Thoracic aorta (tissue), 2 donors: ENCODE measurements at places on chromosomes 7 and 10.

- DNase-seq, result no peak
Observed at GRCh38 chr10:100061401-100061800, 20.3 kb downstream of the CPN1 start.

GRCh38 chr10:47276576-47277351, 23.2 kb upstream of the GDF10 start:
- DNase-seq, result no peak

DNA sequence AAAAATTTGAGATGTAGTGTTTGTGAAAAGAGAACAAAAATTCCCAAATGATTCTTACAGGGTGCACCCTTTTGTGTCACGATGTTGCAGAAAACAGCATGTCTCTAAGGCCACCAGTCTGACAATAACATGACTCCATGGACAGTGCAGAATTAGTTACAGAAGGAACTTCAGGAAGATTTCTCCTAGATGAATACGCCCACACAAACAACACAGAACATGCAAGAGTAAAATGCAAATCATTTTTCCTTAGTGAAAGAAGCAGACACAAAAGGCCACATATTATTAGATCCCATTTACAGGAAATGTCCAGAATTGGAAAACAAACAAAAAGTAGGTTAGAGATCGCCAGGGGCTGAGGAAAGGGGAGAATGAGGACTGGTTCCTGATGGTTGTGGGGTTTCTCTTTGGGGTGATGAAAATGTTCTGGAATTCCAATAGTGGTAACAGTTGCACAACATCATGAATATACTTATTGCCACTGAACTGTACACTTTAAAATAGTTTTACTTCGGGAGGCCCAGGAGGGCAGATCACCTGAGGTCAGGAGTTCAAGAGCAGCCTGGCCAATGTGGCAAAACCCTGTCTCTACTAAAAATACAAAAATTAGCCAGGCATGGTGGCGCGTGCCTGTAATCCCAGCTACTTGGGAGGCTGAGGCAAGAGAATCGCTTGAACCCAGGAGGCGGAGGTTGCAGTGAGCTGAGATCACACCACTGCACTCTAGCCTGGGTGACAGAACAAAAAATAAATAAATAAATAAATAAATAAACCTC, 10.2 kb downstream of the ZC3HAV1 start:
- DNase-seq, result no peak

DNA sequence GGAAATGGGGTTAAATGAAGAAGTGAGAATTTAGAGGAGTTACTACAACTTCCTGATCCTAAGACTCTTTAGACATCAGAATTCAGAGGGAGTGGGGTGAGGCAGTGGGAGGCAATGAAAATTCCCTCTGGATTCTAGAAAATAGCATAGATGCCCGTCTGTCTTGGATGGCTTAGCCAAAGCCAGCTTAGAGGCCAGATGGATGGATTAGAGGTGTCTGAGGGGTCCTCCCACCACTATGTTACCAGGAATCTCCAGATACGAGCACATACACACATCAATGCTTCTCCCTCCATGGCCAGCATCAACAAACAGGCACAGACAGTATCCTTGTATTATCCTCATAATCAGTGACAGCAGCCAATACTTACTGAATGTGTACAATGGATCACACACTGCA, 418.1 kb downstream of the PLXNA4 start:
- no peak for DNase-seq

GRCh38 chr7:115825456-115826115, 205.0 kb downstream of the TFEC start:
- no peak for DNase-seq

DNA sequence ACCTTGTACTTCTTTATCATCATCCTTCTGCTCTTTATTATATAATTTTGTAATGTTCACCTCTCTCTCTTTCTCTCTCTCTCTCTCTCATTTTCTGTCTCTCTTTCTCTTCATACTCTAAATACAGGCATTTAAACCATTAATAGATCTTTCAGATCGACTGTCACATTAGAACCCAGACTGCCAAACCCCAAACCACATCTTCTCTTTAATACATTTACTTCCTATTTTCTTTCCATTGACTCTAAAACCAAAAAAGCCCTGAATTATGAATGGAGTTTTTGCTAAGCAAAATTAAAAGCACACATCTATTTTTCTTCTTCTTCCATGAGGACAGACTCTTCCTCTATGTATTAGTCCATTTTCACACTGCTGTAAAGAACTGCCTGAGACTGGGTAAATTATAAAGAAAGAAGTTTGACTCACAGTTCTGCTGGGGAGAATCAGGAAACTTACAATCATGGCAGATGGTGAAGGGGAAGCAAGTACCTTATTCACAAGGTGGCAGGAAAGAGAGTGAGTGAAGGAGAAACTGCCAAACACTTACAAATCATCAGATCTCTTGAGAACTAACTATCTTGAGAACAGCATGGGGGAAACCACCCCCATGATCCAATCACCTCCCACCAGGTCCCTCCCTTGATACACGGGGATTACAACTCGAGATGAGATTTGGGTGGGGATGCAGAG, 272.7 kb upstream of the MGMT start:
- DNase-seq, result no peak

DNA sequence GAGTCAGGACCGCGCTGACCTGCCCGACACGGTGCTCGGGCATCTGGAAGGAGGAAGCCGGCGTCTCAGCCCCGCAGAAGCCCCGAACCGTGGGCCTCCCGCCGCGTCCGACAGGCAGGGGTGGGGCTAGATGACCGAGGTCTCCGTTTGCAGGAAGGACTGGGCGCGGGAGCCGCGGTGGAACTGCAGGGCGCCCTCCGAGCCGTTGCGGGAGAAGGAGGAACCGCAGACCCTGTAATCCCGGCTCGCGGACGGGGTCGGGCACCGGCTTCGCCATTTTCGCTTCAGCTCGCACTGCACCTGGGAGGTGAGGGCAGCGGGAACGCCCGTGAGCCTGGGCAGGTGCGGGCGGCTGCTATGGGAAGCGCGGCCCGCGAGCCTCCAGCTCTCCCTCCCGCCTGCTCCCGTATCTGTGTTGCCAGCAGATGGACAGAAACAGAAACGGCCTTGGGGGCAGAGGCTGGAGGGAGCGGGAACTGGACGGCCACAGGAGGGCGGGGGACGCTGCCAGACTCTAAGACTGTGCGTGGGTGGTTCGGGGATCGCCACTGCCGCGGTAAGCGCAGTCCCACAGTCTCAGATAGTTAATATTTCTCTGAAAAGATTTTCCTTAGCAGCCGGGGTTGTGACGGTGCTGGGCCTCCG, 114.1 kb downstream of the VIPR2 start:
- no peak for DNase-seq

GRCh38 chr10:32105782-32106382, 49.7 kb upstream of the KIF5B start:
- DNase-seq, result no peak

DNA sequence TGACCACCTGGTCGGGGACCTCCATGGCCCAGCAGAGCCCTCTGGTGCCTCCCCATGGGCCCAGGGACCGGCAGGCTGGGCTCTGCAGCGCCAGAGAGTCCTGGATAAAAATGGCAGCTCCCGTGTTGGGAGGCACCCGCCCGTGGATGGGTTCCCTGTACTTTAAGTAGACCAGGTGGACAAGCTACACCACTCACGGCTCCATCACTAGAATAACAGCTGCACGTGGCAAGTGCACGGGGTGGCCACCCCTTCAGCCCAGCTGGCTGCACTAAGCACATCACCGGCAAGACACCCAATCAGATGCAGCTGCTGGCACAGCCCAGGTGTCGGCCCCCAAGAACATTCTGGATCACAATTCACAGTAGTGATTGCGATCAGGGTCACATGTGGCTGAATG, 69.8 kb downstream of the DIP2C start:
- no peak for DNase-seq

DNA sequence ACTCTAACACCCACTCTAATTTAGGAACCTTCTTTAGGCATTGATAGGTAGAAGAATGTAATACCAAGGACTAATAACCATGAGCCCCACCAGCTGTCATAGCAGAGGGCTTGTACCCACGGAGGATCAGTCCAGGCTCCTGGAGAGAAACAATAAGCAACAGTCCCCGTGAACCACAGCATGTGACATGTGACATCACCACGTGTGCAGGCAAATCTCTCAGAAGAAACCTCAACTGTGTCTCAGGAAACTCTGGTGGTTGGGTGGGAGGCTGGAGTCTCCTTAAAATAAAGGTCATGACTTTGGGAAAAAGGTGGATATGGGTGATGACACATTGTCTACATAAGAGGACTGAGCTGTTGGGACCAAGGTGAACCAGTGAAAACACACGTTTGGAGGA, 653.9 kb upstream of the FOXK1 start:
- DNase-seq, result no peak

- no peak for DNase-seq
Observed at GRCh38 chr10:96789571-96790108, 42.5 kb upstream of the LCOR start.

DNA sequence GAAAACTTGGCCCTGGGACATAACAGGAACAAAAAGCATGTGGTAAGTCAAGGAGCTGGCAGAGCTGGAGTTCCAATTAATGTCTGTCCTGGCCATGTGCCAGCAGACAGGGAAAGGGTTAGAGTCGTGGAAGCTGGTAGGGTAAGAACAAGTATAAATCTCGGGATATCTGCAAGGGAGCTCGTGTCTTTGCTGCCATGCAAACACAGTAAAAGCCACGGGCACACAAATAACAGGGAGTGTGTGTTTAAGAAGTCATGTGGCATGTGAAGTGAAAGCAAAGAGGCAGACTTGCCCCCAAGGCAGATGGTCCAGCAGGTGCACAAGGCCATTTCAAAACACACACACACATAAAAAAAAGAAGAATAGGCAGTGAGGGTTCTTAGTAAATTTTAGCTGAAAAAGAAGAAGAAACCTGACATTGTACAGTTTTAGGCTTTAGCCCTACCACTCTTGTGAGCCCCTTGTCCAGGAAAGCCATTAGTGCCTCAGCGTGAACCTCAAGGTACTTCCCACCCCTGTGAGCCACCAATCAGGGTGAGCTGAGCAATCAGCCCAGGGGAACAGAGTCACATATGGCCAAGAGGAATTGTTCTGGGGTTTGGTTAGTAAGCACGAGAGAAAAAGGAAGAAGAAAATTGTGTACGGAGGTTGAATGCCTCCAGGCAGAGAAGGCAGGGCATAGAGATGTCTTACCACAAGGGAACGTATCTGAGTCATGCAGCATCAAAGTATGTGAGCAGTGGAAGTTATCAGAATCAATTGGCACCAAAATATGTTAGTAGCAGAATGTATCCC, 32.8 kb upstream of the ARHGAP12 start:
- DNase-seq, result no peak

DNA sequence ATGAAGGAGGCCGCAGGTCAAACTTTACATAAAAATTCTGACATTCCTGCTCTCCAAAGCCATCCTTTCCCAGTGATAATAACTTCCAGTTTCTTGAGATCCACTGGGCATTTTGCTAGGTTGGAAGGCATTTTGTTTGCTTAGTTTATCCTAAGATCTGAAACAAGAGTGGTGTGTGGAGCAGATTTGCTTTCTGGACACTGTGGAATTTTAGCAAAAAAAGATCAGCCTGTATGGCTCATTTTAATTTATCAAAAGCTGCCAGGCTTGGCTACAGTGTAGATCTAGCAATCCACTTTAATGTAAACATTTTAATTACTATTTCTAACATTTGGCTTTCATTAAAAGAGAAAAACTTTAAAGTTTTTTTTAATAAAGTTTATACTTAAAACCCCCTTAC, 124.8 kb downstream of the SAMD9 start:
- no peak for DNase-seq

DNA sequence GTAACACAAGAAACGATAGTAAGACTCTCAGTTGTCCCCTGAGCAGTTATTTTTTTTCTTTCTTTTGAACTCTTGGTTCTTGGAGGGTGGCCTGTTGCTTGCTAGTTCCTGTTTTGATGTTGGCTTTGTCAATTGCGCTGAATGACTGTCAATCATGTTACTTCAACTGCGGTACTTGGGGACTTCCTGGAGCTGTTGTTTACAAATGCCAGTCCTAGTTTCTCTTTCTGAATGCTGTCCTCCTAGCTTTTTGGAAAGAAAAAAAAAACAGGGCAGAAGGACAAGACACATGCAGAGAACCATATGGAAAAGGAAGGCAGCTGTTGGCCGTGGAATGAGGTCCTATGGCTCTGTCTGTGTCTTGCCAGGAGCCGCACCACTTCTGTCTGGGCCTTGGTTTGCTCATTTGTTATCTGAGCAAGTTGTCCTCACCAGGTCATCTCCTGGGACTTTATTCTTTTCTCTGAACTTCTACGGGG, 7.0 kb upstream of the PDCD4 start:
- DNase-seq, result no peak

GRCh38 chr10:82692458-82692857, 817.5 kb downstream of the NRG3 start:
- DNase-seq, result no peak

DNA sequence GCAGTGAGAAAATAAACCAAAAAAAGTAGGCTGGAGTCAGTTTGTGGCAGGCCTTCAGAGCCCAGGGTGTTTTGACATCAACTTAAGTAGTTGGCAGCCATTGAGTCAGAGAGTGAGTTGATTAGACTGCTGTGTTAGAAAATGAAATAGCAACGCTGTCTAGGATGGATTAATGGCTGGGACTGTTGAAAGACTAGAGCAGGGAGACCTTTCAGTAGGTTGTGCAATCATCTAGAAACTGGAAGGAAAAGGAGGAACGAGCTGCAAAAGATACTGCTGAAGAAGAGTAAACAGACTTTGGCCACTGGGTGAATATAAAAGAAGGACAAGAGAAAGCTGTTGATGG, 28.6 kb upstream of the TRIL start:
- no peak for DNase-seq

GRCh38 chr10:116784035-116784434, 41.7 kb upstream of the HSPA12A start:
- no peak for DNase-seq

GRCh38 chr10:8045726-8046494, 8.6 kb upstream of the GATA3 start:
- DNase-seq, result no peak

DNA sequence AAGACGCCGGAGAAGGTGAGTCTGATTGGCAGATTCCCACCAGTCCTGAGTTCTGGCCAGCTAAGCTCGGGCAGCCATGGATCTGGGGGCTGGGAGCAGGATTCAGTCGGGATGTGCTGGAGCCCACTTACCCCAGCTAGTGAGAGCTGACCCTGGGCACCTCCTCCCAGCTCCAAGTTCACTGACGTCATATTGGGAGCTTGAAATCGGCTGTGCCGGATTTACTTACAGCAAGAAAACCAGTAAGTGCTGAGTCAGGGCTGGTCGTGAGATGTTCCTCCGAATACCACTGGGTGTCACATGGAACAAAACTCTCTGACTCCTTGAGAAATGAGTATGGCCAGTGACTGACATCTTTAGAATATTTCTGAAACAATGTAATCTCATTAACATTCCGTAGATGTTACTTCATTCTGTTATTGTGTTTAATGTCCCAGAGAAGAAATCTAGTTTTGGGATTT, 621.2 kb downstream of the SDK1 start:
- DNase-seq, result peak; percentile 20

DNA sequence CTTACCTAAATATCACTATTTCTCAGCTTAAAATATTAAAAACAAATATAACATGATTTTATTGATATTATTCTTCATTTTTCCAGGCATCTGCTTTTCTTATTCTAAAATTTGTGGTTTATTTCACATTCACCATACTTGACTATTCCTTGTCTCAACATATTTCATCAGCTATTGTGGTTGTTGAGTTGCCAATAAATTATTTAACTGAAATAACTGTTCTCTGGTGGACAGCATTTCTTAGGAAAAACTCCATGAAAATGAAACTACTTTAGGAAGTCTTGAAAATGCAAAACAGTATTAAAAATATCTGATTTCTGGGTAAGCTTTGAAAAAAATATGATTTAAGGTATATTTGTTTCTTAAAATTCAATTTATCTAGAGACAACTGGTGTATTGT, 122.9 kb upstream of the SEMA3A start:
- DNase-seq, result no peak

GRCh38 chr7:101555269-101555920, 73.7 kb downstream of the MYL10 start:
- no peak for DNase-seq
